ENCODE measurements at places on chromosomes 2 and 18.
A peak's percentile ranks its signal among the peaks of the same experiment; 100 is the strongest.

DNA sequence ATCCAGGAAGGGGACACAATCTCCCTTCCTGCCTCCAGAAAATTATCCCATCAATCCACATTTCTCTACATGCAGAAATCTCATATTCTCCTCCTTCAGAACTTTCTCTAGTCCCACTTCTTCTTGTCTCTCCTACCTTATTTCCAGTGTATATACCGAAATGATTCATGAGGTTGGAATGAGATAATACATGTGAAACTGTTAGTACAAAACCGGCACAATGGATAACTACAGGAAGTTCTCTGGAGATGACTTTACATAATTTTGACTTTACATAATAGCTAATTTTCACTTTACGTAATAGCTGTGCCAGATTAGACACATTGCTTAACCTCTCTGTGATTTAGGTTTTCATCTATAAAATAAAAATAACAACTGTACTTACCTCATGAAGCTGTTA lies 801.3 kb downstream of the ERBB4 start:
- DNase-seq = no peak

GRCh38 chr2:202079310-202079709 lies 6.3 kb downstream of the KIAA2012 start:
- no peak for DNase-seq

GRCh38 chr2:233474308-233475160 lies 92.0 kb downstream of the USP40 start:
- no peak for DNase-seq

DNA sequence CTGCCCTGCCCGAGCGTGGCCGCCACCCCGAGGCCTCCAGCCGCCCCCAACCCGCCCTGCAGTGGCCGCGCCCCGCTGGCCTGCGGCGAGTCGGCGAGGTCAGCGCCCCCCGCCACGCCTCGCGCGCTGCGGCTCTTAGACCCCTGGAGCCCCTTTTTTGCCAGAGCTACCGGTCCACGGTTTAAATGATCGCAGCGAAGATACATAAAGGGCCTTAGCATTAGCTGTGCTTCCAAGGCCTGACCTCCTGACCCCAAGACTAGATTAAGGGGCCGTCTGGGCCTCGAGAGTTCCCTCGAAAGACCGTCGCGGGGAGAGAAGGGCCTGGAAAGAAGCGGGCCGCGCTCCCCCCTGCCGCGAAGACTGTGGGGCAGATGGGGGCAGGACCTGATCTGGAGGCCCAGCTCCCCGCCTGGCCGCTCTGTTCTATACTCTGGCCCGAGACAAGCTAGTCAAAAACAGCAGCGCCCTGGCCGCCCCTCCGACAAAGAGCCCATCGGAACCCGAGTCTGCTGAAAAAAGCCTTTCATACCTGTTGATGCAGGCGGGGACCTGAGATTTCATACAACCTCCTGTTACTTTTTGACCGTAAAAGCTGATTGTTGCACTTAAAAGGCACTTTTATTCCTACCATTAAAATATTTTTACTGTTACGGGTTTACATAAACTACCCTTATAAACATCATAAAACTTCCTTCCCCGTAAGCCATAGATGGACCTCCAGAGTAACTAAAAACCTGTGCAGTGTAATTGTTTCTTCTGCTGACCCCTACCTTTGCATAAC lies 68.7 kb upstream of the PSMD14 start:
- no peak for DNase-seq

DNA sequence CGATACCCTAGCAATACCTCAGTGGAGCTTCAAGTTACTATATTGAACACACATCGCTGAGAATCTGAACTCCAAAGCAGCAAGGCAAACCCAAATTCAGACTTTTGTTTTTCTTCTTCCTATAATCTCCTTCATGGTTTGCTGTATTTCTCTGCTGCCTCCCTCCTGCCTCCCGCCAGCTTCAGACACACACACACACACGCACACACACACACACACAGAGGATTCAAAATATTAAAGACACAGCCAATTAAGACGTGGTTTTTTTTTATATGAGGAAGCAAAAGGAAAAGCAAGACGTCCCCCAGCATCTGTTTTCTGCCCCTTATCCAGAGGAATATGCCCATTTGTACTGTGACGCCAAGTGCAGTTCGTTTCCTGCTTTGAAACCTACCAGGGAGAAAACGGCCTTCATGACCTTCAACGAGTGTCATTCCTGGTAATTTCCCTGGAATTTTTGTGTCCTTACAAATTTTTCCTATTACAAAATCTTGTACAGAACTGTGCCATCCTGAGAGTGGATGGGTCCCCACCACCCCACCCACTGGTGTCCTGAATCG lies 547.9 kb upstream of the ID2 start:
- no peak for DNase-seq

GRCh38 chr2:206881708-206882410 lies 57.5 kb upstream of the CPO start:
- no peak for DNase-seq

GRCh38 chr18:61655630-61656029 lies 237.2 kb downstream of the RNF152 start:
- DNase-seq = no peak

- no peak for DNase-seq
These were observed 57.2 kb downstream of the PDCL3 start for GRCh38 chr2:100619951-100620350.

DNA sequence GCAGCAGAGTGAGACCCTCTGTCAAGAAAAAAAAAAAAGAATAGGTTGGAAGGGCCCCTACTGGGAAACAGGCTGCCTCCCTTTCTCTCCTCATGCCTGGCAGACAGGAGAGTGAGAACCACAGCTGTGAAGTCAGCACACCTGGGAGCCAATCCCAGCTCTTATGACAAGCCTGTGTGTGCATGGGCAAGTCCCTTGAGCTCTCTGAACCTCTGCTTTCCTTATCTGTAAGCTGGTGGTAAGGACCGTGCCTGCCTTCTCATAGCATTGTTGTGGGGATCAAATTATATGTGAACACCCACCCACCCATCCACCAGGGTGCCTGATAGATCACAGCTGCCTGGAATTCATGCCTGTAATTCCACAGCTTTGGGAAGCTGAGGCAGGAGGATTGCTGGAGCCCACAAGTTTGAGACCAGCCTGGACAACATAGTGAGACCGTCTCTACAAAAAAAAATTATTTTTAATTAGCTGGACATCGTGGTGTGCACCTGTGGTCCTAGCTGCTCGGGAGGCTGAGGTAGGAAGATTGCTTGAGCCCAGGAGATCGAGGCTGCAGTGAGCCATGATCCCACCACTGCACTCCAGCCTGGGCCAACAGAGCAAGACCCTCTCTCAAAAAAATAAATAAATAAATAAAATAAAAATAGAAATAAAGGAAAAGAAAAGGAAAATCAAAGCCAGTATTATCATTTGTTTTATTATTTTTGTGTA lies 66.9 kb upstream of the MCFD2 start:
- no peak for DNase-seq

DNA sequence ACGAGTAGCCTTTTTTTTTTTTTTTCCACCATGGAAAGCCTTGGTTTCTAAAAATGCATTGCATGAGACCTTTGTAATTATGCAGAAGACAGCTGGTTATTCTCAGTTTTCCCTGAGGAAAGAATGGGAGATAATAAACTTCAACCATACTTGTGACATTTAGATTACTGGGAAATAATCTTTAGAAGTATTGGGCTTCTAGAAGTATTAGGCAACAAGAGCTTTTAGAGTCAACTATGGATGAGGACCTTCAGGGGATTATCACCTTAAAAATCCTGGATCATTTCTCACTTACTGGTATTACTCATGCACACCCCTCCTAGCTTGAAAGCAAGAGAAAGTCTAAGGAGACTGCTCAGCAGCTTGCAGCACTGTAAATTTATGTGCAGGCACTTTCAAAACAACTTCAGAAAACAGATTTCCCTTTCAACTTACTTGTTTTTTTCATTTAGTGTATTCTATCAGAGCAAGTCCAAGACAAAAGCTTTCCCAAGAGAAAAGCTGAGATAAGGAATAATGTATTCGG lies 175.9 kb downstream of the NRXN1 start:
- no peak for DNase-seq

- DNase-seq = no peak
These were observed 30.3 kb downstream of the KIDINS220 start for GRCh38 chr2:8806885-8807704.

DNA sequence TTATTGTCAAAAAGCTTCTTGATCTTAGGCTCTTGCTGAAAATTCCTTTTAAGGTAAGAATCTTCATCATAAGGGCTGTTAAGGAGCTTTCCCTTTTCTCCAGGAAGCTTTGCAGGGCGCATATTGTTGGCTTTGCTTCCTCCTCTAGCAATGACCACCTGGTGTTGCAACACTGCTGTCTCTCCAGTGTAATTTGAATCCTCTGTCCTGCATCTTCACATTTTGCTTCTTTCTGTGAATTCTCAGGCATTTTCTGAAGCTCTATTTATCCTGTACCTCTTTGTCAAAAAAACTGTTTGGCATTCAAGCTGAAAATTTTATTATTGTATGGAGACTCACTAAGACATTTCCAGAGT lies 533.1 kb upstream of the CHAC2 start:
- no peak for DNase-seq

- no peak for DNase-seq
These were observed 154.0 kb upstream of the MSH6 start for GRCh38 chr2:47628904-47629303.

DNA sequence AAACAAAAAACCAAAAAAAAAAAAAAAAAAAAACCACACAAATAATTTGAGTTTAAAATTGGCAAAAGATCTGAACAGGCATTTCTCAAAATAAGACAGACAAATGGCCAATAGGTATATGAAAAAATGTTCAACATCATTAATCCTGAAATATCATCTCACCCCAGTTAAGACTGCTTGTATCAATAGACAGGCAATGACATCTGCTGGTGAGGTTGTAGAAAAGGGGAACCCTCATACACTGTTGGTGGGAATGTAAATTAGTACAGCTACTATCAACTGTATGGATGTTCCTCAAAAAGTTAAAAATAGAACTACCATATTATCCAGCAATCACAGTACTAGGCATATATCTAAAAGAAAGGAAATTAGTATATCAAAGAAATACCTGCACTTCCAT lies 523.1 kb downstream of the XIRP2 start:
- DNase-seq = no peak

DNA sequence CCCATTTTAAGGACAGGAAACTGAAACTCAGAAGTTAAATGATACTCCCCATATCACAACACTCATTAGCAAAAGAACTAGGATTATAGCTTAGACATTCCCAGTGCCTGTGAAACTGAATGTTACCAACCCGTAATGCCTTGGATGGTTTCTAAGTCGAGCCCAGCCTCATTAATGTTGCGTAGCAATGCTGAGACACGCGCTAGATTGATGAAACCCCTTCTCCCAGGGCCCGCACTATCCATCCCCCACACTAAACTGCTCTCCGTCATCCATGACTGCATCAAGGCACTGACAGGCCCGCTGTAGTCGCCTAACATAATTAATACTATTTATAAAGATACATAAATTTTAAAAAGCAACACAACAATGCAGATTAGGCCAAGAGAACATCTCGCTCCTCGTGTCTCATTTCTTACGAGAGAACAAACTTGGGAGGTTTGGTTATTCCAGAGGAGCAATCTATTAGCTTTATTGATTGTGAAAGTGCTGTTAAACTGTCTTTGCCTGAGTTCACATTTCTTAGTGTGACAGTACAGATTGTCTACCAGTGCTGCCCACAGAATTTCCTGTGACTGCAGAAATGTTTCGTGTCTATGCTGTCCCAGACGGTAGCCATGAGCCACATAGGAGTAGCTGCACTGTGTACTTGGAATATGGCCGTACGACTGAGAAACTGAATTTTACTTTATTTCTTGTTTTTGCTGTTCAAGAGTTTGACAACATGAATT lies 312.2 kb upstream of the RAB12 start:
- DNase-seq = no peak

GRCh38 chr2:84881581-84882413 lies 913 bp upstream of the TRABD2A start:
- peak; percentile 53 for DNase-seq

DNA sequence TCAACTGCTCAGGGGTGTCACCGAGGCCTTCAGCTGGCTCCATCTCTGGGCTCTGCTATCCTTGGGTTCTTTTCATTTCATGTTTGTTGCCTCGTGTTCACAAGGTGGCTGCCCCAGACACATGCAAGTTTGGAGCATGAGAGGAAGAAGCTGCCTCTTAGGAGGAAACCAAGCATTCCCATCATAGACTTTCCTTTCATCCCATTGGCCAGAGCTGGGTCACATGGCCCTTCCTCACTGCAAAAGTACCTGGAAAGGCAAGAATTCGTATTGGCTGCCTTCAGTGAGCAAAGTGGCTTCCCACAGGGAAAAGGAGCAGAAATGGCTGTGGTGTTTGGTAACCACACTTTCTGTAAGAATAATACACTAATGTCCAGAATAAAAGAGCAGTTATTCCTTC lies 155.7 kb upstream of the RAB12 start:
- DNase-seq = no peak

DNA sequence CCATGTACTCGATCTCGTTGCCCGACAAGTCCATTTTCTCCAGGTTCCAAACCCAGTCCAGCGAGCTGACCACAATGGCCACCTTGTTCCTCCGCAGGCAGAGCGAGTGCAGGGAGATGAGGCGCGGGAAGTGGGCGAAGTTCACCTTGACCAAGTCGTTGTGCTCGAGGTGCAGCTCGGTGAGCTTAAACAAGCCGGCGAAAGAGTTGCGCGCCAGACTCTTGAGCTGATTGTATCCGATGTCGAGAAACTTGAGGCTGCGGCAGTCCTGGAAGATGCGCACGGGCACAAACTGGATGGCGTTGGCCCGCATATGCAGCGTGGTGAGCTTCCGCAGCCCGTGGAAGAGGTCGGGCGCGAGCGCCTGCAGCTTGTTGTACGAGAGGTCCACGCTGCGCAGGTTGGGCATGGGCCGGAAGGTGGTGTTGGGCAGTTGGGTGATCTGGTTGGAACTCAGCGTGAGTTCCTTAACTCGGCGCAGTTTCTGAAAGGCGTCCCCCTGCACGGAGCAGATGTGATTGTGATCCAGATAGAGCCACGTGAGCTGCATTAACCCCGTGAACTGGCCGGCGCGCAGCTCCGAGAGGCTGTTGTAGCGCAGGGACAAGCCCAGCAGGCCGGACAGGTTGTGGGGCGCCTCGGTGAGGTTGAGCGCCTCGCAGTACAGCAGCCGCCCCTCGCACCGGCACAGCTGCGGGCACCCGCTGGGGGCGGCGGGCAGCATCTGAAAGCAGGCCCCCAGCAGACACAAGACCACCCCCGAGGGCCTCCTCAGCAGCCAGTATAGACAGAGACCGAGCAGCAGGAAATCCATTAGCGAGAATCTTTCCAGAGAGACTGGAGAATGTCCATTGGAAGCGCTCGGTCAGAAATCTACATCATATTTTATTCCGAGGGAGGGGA lies 1.3 kb downstream of the LRRTM1 start:
- no peak for DNase-seq

DNA sequence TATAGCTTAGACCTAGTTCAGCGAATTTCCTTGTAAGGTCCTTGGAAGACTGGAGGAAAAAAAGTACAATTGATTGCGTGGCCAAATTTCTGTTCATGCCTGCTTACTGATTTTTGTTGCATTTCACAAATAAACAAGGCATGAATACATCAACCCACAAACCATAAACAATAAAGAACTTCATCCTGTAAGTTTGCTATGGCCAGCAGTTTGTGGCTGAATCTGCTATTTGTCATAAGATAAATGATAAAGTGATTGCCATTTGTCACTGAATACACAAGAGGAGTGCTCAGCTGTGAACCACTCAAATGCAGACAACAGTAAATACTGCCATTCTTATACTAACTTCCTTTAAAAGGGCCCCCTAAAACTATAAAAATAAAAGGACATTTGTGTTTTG lies 259.5 kb downstream of the CCDC178 start:
- DNase-seq = no peak
